Activated CD8-positive, alpha-beta memory T cell treated with anti-CD3 and anti-CD28 coated beads, Interleukin-2, amount 10 ng/mL, durations not matched to agents 7 days and 5 days (primary cell): ENCODE measurements at places on chromosomes 6 and 20. TPM values are rescaled to one million over a fixed set of nuclear protein-coding genes. Genes with fewer than 3 reads are reported as not detected.

F13A1 gene
- total RNA-seq: not detected

- no peaks in the 10 kb centered on the region for H3K4me1 ChIP-seq
- no peaks in the 10 kb centered on the region for H3K36me3 ChIP-seq
- H3K4me3 ChIP-seq: no peak overlapping the region
Observed at GRCh38 chr6:74936886-74937285, 269.0 kb downstream of the COL12A1 start.

- H3K27me3 ChIP-seq: no peaks in the 10 kb centered on the region
- no peak overlapping the region for H3K27ac ChIP-seq
- no peaks in the 10 kb centered on the region for H3K36me3 ChIP-seq
- DNase-seq: no peak
- no peaks in the 10 kb centered on the region for H3K4me1 ChIP-seq
Observed at GRCh38 chr20:15318682-15319081, 981.3 kb upstream of the FLRT3 start.

DNA sequence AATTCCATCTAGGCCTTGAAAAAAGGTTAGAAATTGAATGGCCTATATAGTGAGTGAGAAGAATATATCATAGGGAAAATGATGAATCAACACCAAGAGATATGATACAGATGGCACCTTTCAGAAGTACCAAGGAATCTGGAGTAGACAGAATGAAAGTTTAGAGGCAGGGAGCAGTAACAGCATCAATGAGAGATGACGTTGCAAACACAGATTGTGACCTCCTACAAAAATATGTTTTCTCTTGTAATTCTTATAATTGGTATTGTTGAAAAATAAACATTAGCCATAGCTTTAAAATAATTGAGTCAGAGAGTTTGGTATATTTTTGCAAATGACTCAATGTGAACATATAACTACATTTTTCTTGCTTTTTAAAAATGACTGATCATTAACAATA, 1223.1 kb upstream of the GJE1 start:
- H3K27ac ChIP-seq: no peak overlapping the region
- no peaks in the 10 kb centered on the region for H3K27me3 ChIP-seq
- DNase-seq: no peak
- H3K36me3 ChIP-seq: no peaks in the 10 kb centered on the region
- H3K4me1 ChIP-seq: no peaks in the 10 kb centered on the region

- peaks cover 7% of the 10 kb centered on the region for H3K36me3 ChIP-seq
- H3K4me3 ChIP-seq: no peak overlapping the region
- DNase-seq: peak; percentile 56
Observed at GRCh38 chr6:144066741-144067484, 28.5 kb downstream of the SF3B5 start.
